ENCODE measurements at places on chromosomes 3 and 15.
A peak's percentile ranks its signal among the peaks of the same experiment; 100 is the strongest.

DNA sequence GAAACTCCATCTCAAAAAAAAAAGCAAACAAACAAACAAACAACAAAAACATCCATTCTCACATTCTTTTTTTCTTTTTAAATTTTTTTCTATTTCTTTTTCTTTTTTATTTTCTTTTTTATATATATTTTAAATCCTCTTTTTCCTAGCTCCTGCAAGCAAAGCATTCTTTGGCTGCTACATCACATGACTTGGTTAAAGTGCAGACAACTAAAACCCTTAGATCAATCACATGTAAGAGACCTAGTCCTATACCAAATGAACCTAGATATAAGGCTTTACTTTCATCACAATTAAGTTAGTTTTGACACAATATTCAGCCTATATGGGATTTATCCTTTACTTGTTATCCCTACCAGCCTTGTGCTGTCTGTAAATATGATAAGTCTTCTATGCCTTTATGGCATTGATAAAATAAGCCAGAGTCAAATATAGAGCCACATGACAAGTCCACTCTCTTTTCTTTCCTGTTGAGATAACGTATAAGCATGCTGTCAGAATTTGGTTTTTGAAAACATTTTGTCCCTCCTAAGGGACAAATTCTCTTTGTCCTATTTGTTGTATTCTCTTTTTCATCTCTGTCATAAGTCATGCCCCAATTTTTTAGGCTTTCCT lies 11.3 kb downstream of the UBR1 start:
- DNase-seq: no peak

- DNase-seq: no peak
Measured at GRCh38 chr15:58268746-58269267, 130.6 kb downstream of the AQP9 start.

DNA sequence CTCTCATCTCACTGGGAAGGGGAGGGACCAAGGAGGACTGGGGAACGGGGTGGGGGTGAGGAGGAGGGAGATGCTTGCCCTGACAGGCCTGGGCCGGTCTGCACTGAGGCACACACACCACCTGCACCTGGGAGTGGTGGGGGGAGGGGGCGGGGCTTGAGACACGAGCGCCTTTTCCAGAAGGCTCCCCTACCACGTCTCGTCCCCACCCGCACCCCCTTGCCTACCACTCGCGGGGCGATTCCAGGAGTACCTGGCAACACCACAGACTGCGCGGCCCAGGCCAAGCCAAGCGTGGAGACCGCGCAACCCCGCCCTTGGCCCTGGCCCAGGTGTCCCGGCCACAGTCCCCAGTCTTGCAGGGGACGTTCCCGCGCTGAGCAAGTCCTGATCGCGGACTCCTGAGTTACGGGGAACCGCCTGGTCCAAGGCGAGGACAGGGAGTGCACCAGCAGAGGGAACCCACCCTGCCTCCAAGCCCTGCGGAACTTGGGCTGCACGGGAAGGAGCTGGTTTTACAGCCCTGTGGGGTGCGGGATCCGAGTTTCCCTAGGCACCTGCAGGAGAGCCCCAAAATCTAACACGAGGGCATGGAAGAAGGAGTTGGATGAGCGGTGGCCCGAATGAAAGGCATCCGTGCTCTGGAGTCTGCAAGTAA lies 68.1 kb upstream of the SH3GL3 start:
- DNase-seq: no peak

- DNase-seq: peak; percentile 66
Measured at GRCh38 chr15:81155375-81156218, 21.5 kb downstream of the CFAP161 start.

- DNase-seq: no peak
Measured at GRCh38 chr3:57060089-57060821, at the start of gene SPATA12. TSS of gene SPATA12 (plus strand) at chr3:57060664. CDS start at chr3:57073695, 13,031 bp downstream.

GRCh38 chr3:196135693-196136639 lies 54.1 kb upstream of the TFRC start:
- no peak for DNase-seq

- peak; percentile 98 for DNase-seq
Measured at GRCh38 chr3:125129512-125129997, 73.8 kb upstream of the HEG1 start.

- DNase-seq: no peak
Measured at GRCh38 chr3:189999718-190000117, 121.0 kb downstream of the P3H2 start.

- DNase-seq: peak; percentile 51
Measured at GRCh38 chr3:100400419-100400779, 490 bp downstream of the TOMM70 start.

GRCh38 chr15:96966554-96966953 lies 636.1 kb downstream of the NR2F2 start:
- no peak for DNase-seq

- DNase-seq: peak; percentile 19
Measured at GRCh38 chr15:84598250-84598649, 2.6 kb upstream of the ZSCAN2 start.

- DNase-seq: no peak
Measured at GRCh38 chr3:103337179-103337845, 902.5 kb downstream of the ZPLD1 start.

DNA sequence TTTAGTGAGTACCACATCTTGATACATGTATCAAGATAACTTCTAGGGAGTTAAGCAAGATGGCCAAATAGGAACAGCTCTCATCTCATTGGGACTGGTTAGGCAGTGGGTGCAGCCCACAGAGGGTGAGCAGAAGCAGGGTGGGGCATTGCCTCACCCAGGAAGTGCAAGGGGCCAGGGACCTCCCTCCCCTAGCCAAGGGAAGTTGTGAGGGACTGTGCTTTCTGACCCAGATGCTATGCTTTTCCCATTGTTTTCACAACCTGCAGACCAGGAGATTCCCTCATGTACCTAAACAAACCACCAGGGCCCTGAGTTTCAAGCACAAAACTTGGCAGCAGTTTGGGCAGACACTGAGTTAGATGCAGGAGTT lies 665.0 kb upstream of the CBLB start:
- no peak for DNase-seq

- DNase-seq: no peak
Measured at GRCh38 chr15:66743703-66744536, 41.9 kb downstream of the SMAD6 start.
